Activated naive CD8-positive, alpha-beta T cell treated with anti-CD3 and anti-CD28 coated beads, Interleukin-2, amount 10 ng/mL, durations not matched to agents 7 days and 5 days (primary cell): ENCODE measurements at places on chromosomes 5 and 9. TPM values are rescaled to one million over a fixed set of nuclear protein-coding genes. Genes with fewer than 3 reads are reported as not detected.
A peak's percentile ranks its signal among the peaks of the same experiment; 100 is the strongest.

- H3K36me3 ChIP-seq = peaks cover 15% of the 10 kb centered on the region
- H3K4me1 ChIP-seq = peaks cover 6% of the 10 kb centered on the region
- DNase-seq = peak; percentile 43
- H3K4me3 ChIP-seq = no peak overlapping the region
These were observed 15.8 kb downstream of the CWC27 start for GRCh38 chr5:64784451-64785025.

GRCh38 chr5:115354246-115354645, 57.8 kb upstream of the CCDC112 start:
- no peak for DNase-seq
- peaks cover 18% of the 10 kb centered on the region for H3K27me3 ChIP-seq
- H3K36me3 ChIP-seq = no peaks in the 10 kb centered on the region
- no peaks in the 10 kb centered on the region for H3K4me1 ChIP-seq

- peaks cover 1% of the 10 kb centered on the region for H3K36me3 ChIP-seq
- no peak for DNase-seq
- peaks cover 8% of the 10 kb centered on the region for H3K4me1 ChIP-seq
- H3K27ac ChIP-seq = no peak overlapping the region
- H3K27me3 ChIP-seq = no peaks in the 10 kb centered on the region
- H3K4me3 ChIP-seq = peak overlapping the region; percentile 15
These were observed 120.2 kb downstream of the SEMA6A start for GRCh38 chr5:116454417-116454927.

DNA sequence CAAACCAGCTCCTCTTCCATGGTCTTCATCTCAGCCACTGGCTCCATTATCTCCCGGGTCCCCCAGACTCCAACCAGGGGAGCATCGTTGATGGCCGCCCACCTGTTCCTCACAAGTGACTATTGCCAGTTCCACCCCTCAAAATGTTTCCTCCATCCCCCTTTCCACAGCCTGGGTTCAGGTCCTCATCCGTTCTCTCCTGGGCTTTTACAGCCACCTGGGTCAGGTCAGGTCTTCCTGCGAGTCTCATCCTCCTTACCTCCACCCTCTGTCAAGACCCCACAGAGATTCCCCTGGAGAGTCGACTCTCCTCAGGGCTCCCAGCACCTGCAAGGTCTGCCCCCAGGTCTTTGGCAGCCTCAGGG, 133.2 kb downstream of the PAX5 start:
- DNase-seq = no peak
- H3K36me3 ChIP-seq = no peaks in the 10 kb centered on the region
- H3K27ac ChIP-seq = no peak overlapping the region
- H3K27me3 ChIP-seq = peaks cover 23% of the 10 kb centered on the region
- H3K4me3 ChIP-seq = no peak overlapping the region
- H3K4me1 ChIP-seq = peaks cover 11% of the 10 kb centered on the region

- peaks cover 47% of the 10 kb centered on the region for H3K36me3 ChIP-seq
- H3K4me3 ChIP-seq = peak overlapping the region; percentile 97
- H3K27ac ChIP-seq = peak overlapping the region; percentile 96
- H3K27me3 ChIP-seq = peaks cover 3% of the 10 kb centered on the region
These were observed 602 bp downstream of the RPL37 start for GRCh38 chr5:40834391-40834848.

GRCh38 chr9:136012651-136013050, 51.5 kb upstream of the UBAC1 start:
- H3K4me3 ChIP-seq = no peak overlapping the region
- H3K27ac ChIP-seq = no peak overlapping the region

GRCh38 chr5:139299486-139299885, 5.9 kb downstream of the MATR3 start:
- H3K27me3 ChIP-seq = no peaks in the 10 kb centered on the region
- peaks cover 51% of the 10 kb centered on the region for H3K4me1 ChIP-seq
- peaks cover 15% of the 10 kb centered on the region for H3K36me3 ChIP-seq
- no peak for DNase-seq
- H3K27ac ChIP-seq = peak overlapping the region; percentile 74

- no peaks in the 10 kb centered on the region for H3K4me1 ChIP-seq
- peaks cover 28% of the 10 kb centered on the region for H3K36me3 ChIP-seq
- H3K27ac ChIP-seq = no peak overlapping the region
- no peak overlapping the region for H3K4me3 ChIP-seq
- no peaks in the 10 kb centered on the region for H3K27me3 ChIP-seq
- no peak for DNase-seq
These were observed 123.8 kb downstream of the DROSHA start for GRCh38 chr5:31407921-31408693.

- peak overlapping the region; percentile 82 for H3K27ac ChIP-seq
- H3K27me3 ChIP-seq = peaks cover 10% of the 10 kb centered on the region
- H3K36me3 ChIP-seq = peaks cover 2% of the 10 kb centered on the region
These were observed 1.5 kb upstream of the CLIC3 start for GRCh38 chr9:136997830-136998234.

DNA sequence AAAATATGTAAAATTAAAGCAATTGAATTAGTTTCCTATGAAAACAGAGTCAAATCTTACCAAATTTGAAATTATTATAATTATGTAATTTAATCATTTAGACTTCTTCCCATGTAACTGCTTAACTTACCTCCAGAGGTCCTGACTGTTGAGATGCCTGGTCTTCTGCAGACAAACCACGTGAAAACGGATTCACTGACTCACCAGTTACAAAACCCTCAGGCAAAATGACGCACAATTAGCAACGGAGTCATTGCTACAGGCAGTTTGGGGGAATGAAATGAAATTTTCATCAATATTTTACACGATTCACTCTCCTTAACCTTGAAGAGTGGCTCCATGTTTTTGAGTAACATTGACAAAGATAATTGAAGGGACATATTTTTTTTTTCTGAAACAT, 460.8 kb downstream of the MTRR start:
- no peak for DNase-seq
- no peak overlapping the region for H3K27ac ChIP-seq
- H3K36me3 ChIP-seq = no peaks in the 10 kb centered on the region

- no peak overlapping the region for H3K4me3 ChIP-seq
- H3K4me1 ChIP-seq = no peaks in the 10 kb centered on the region
- H3K27me3 ChIP-seq = peaks cover 9% of the 10 kb centered on the region
- no peak for DNase-seq
- no peaks in the 10 kb centered on the region for H3K36me3 ChIP-seq
These were observed 86.2 kb upstream of the ANXA1 start for GRCh38 chr9:73065439-73065838.

GRCh38 chr5:65927503-65928321, 1.3 kb downstream of the ERBIN start:
- H3K4me1 ChIP-seq = peaks cover 30% of the 10 kb centered on the region
- H3K36me3 ChIP-seq = peaks cover 10% of the 10 kb centered on the region
- H3K27me3 ChIP-seq = peaks cover 12% of the 10 kb centered on the region
- DNase-seq = no peak

- no peaks in the 10 kb centered on the region for H3K36me3 ChIP-seq
- H3K27me3 ChIP-seq = no peaks in the 10 kb centered on the region
- no peak for DNase-seq
- no peaks in the 10 kb centered on the region for H3K4me1 ChIP-seq
- no peak overlapping the region for H3K27ac ChIP-seq
These were observed 164.5 kb downstream of the MED27 start for GRCh38 chr9:131915181-131915580.

DNA sequence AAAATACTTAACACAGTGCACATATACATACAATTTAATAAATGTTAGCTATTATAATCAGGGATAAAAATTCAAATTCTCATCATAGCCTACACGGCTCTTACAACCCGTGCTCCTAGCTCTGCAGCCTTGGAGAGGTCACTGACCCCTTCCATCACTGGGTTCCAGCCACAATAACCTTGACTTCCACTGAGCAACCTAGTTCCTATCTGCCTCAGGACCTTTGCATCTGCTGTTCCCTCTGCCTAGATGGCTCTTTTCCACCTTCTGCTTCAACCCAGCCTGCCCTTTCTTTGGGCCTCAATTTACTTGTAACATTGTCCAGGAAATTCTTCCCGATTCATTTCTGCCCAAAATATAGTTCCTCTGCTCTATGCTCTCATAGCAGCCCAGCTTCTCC, 8.9 kb upstream of the DELE1 start:
- H3K4me1 ChIP-seq = peaks cover 9% of the 10 kb centered on the region
- H3K36me3 ChIP-seq = no peaks in the 10 kb centered on the region
- H3K27ac ChIP-seq = no peak overlapping the region
- peaks cover 35% of the 10 kb centered on the region for H3K27me3 ChIP-seq
- DNase-seq = no peak

GRCh38 chr5:173618927-173619519, 2.6 kb upstream of the BOD1 start:
- DNase-seq = no peak
- no peaks in the 10 kb centered on the region for H3K27me3 ChIP-seq
- no peak overlapping the region for H3K4me3 ChIP-seq

- no peaks in the 10 kb centered on the region for H3K36me3 ChIP-seq
- H3K4me3 ChIP-seq = no peak overlapping the region
- no peak for DNase-seq
These were observed 141.5 kb downstream of the RMI1 start for GRCh38 chr9:84121991-84122523.

DNA sequence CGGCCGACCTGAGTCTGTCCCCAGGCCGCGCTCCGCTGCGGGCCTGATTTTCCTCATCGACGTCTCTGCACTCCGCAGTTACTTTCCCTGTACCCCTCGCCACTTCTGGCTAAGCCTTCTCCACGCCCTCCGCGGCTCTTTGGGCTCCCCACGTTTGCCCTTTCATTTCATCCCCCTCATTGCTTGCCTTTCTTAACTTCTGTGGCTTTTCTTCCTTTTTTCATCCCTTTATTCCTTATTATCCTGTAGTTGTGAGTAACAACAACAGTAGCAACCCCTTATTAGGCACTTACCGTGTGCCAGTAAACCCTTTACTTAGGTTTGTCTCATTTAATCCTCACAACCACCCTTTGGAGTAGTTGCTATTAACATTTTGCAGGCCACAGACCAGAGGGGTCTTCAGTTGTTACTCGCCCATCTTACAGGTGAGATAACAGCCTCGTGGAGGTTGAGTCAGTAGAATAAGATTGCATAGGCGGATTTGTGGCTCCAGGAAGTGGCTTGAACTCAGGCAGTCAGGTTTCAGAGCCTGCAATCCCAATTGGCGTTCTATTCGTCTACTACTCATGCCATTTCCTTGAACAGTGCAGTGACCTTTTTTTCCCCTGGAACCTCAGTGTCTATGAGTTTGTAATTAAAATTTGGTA, 724 bp downstream of the TCERG1 start:
- no peaks in the 10 kb centered on the region for H3K27me3 ChIP-seq
- peaks cover 5% of the 10 kb centered on the region for H3K36me3 ChIP-seq
- no peak for DNase-seq

DNA sequence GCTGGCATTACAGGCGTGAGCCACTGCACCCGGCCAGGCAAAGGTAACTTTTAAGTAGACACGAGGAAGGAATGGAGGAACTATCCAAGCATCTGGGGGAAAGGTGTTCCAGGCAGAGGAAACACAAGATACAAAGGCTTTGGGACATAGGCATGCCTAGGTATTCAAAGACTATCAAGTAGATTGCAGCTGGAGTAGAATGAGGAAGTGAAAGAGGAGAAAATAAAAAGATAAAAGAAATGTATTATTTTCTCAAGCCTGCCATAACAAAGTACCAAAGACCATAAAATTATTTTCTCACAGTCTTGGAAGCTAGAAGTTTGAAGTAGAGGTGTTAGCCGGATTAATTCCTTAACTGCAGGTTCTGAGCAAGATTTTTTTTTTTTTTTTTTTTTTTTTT, 39.9 kb upstream of the GRIN3A start:
- no peak for DNase-seq
- no peak overlapping the region for H3K4me3 ChIP-seq
- no peaks in the 10 kb centered on the region for H3K4me1 ChIP-seq
- no peak overlapping the region for H3K27ac ChIP-seq
- H3K36me3 ChIP-seq = no peaks in the 10 kb centered on the region
- no peaks in the 10 kb centered on the region for H3K27me3 ChIP-seq

GRCh38 chr9:15146268-15146700, 160.7 kb downstream of the TTC39B start:
- peaks cover 8% of the 10 kb centered on the region for H3K27me3 ChIP-seq
- peaks cover 3% of the 10 kb centered on the region for H3K4me1 ChIP-seq
- H3K27ac ChIP-seq = no peak overlapping the region
- H3K36me3 ChIP-seq = no peaks in the 10 kb centered on the region
- H3K4me3 ChIP-seq = no peak overlapping the region

- H3K4me3 ChIP-seq = peak overlapping the region; percentile 14
- peaks cover 9% of the 10 kb centered on the region for H3K27me3 ChIP-seq
- peaks cover 4% of the 10 kb centered on the region for H3K4me1 ChIP-seq
- no peak for DNase-seq
- H3K36me3 ChIP-seq = no peaks in the 10 kb centered on the region
- H3K27ac ChIP-seq = peak overlapping the region; percentile 22
These were observed 178.3 kb downstream of the DEPDC1B start for GRCh38 chr5:60521376-60522291.

DNA sequence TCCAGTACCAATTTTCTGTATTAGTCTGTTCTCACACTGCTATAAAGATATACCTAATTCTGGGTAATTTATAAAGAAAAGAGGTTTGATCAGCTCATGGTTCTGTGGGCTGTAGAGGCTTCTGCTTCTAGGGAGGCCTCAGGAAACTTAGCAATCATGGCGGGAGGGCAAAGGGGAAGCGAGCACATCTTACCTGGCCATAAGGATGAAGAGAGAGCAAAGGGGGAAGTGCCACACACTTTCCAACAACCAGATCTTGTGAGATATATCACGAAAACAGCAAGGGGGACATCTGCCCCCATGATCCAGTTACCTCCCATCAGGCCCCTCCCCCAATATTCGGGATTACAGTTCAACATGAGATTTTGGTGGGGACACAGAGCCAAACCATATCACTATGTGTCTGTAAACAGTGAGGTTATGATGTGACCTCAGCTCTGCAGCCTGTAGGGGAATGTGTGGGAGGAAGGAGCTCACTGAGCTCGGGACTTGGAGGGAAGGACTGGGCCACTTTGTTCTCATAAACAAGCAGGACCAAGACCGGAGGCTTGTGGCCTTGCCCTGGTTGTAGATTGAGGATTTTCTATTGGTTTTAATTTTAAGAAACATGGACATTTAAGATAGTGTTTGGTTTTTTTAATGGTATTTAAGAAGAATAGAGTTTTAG, 85.2 kb downstream of the EHMT1 start:
- peaks cover 53% of the 10 kb centered on the region for H3K36me3 ChIP-seq
- no peak overlapping the region for H3K4me3 ChIP-seq
- H3K27ac ChIP-seq = no peak overlapping the region

- H3K4me3 ChIP-seq = no peak overlapping the region
- no peak for DNase-seq
- no peaks in the 10 kb centered on the region for H3K36me3 ChIP-seq
These were observed 38.7 kb upstream of the UBTD2 start for GRCh38 chr5:172322028-172322965.

DNA sequence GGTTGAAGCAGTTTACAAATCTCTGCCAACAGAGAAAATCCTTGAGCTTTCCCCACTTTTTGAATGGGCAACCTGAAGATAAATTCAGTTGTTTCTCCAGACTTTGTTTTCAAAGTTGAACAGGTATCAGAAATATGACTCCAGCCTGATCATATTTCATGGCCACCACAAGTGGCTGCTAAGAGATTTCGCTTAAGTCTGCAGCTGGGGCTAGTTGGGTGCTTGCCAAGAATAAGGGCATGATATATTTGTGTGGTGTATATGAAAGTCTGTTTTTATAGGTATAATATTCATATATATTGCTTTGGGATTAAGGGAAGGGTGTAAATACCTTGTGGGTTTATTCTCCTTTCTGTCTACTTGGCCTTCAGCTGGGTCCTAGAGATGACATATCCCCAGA, 168.4 kb upstream of the GDNF start:
- H3K27me3 ChIP-seq = no peaks in the 10 kb centered on the region
- no peak for DNase-seq
- no peak overlapping the region for H3K27ac ChIP-seq
- H3K36me3 ChIP-seq = no peaks in the 10 kb centered on the region

PRDM9 gene
- total RNA-seq = not detected

KLHL3 gene
- 16.3 TPM for total RNA-seq

OGN gene
- total RNA-seq = not detected

HK3 gene
- total RNA-seq = 1.3 TPM

ERBIN gene
- total RNA-seq = 66.7 TPM

PFDN1 gene
- total RNA-seq = 47.7 TPM

MRPL22 gene
- 50.0 TPM for total RNA-seq

KCTD16 gene
- 0.17 TPM for total RNA-seq

ADCY2 gene
- not detected for total RNA-seq

PCDHB16 gene
- not detected for total RNA-seq

ORM2 gene
- not detected for total RNA-seq
